ENCODE measurements at places on chromosomes 2 and 18.

DNA sequence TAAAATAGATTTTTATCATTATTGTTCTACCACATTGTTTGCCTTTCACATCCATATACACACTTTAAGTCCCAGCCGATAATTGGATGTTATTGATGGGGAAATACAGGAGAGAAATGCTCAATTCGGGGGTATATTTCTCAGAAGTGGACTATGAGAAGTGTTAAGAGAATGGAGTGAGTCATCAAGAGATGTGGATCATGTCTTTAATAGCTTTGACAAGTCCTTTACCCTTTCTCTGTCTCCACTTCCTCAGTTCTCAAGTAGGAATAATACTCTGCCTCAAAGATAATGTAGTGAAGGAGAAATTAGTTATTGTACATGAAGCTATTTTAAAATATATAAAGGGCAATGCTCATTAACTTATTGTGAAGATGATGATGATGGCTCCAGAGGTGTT, 1017.6 kb upstream of the PIK3C3 start:
- no peak for DNase-seq

- peak; percentile 35 for DNase-seq
These were observed 14.2 kb downstream of the TNFRSF11A start for GRCh38 chr18:62339106-62339988.

DNA sequence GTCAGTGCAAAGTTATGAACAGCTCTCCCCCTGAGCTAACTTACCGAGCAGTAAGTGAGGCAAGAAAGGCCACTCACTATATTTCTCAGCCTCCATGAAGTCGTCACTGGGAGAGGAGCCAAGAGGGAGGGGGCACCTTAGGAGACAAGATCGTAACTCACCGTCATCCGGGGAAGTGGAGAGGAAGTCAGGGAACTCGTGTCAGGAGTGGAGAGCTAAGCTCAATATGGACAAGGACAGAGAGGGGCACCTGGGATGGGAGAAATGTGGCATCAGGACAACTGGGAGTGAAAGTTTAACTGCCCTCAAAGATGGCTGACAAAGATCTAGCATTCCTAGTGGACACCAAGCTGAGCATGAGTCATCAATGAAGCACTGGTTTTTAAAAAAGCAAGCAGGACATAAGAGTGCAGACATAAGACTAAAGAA, 37.1 kb downstream of the BCL11A start:
- DNase-seq: no peak

- DNase-seq: peak; percentile 45
These were observed 1.5 kb downstream of the ERBB4 start for GRCh38 chr2:212536817-212537725.

DNA sequence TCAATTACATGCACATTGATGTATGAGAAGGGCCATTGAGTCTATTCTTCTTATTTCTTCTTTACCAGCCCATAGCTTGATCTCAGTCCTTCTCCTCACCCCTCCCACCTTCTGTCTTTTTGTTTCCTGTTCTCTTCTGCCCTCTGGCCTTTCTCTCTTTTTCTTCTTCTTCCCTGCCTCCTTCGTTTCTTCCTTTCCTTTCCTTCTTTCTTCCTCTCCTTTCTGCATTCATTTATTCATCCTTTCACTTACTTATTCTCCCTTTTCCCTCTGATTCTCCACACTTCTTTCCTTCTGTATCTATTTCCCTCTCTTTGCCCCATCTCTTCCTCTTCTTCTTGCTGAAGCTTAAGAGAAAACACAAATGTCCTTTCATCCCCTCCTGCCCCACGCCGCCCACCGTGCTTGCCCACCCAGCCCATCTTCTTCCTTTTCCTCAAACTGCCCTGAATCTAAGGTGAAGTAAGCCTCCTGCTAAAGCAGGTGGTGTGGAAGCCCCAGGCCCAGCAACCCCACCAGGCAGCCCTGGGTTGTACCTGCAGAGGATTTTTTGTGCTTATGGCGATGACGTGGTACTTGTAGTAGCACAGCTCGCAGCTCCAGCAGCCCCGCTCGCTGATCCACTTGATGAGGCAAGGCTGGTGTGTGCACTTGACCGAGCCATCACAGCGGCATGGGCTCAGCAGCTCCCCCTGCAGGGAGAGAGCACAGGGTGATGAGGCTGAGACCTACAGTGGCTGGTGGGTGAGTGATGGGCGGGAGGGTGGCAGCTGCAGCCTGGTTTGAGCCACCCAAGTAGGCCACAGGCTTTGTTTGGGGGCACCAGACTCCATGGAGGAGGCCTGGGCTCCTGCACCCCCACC, 89.0 kb downstream of the MARCHF4 start:
- no peak for DNase-seq

GRCh38 chr2:126906781-126907180, 8.1 kb downstream of the TEX51 start:
- no peak for DNase-seq

GRCh38 chr2:236637686-236638569, 68.3 kb downstream of the ACKR3 start:
- DNase-seq: no peak

GRCh38 chr18:42156281-42156680, 201.2 kb downstream of the PIK3C3 start:
- no peak for DNase-seq

- no peak for DNase-seq
These were observed 1359.7 kb upstream of the NRXN1 start for GRCh38 chr2:52391621-52392020.

GRCh38 chr2:207227062-207227748, 61.5 kb upstream of the KLF7 start:
- DNase-seq: peak; percentile 86
